ENCODE measurements at places on chromosomes 16 and 17.

DNA sequence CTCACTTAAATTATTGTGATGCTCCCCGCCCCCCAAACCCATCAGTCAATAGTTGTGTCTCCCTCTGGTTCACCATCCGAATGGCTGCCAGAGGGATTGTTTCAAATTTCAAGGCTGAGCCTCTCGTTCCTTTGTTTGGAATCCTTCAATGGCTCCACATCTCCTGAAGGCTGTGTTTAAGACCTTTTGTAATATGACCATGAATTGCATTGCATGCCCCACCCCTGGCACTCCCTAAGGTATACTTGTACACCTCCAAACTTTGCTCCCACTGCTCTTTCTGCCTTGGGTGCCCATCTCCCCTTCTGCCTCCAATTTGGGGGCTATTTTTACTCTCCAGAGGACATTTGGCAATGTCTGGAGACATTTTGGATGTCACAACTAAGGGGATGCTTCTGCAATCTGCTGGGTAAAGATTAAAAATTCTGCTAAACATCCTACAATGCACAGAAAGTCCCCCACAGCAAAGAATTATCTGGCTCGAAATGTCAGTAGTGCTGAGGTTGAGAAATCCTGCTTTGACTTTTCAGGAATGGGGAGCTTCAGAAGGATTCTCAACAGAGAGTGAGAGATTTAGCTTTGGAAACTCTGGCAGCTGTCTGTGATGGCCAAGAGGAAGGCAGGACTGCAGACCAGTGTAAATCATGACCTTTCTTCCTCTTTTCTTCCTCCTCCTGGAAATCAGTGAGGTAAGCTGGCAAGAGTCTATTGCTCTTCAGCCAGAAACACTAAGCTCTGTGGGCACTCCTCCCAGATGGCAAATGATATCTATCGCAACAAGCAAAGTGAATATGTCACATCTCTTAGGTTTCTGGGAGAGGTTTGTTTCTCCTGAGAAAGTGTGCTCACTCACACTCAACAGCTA is 8.7 kb upstream of the IL4R start:
- no peak for DNase-seq
- no peak overlapping the region for H3K27ac ChIP-seq
- H3K27me3 ChIP-seq, result no peaks in the 10 kb centered on the region
- no peaks in the 10 kb centered on the region for H3K36me3 ChIP-seq
- H3K4me1 ChIP-seq, result no peaks in the 10 kb centered on the region
- no peak overlapping the region for H3K4me3 ChIP-seq

- H3K27me3 ChIP-seq, result no peaks in the 10 kb centered on the region
- H3K4me1 ChIP-seq, result no peaks in the 10 kb centered on the region
- H3K27ac ChIP-seq, result no peak overlapping the region
- no peak overlapping the region for H3K4me3 ChIP-seq
- no peak for DNase-seq
- no peaks in the 10 kb centered on the region for H3K36me3 ChIP-seq
Measured at GRCh38 chr17:12277827-12278226, 257.1 kb downstream of the MAP2K4 start.

- H3K36me3 ChIP-seq, result peaks cover 44% of the 10 kb centered on the region
- no peak for DNase-seq
- no peak overlapping the region for H3K4me3 ChIP-seq
Measured at GRCh38 chr16:31464781-31465260, 5.5 kb downstream of the ARMC5 start.

DNA sequence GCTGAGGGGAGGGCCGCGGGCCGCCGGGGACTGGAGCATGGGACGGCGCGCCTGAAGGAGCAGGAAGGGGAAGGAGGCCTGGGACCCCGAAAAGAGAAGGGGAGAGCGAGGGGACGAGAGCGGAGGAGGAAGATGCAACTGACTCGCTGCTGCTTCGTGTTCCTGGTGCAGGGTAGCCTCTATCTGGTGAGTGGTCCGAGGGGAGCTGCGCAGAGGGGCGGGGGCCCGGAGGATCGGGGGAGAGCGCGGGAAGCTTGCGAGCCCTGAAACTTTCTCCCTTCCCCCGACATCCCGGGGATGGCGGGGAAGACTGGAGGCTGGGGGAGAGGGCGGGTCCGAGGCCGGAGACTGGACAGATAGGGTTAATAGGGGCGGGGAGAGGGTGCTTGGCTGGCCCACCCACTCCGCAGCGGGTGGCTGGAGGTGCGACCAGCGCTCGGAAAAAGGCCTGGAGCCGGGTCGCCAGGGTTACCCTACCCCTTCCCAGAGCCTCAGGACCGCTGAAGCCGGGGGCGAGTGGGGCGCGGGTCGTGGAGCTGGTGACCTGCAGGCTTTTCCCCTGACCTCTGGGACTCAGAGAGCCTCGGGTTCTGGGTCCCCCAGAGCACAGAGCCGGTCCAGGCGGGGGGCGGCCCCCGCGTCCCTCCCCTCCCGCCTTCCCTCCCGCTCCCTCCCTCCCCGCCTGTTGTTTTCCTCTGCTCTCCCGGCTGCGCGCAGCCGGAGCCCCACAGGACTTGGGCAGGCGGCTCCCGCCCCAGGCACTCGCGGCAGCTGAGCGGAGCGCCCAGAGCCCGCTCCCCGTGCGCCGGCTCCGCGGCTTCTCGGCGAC is 631 bp downstream of the NXPH3 start:
- no peak overlapping the region for H3K27ac ChIP-seq
- peak; percentile 40 for DNase-seq
- peak overlapping the region; percentile 90 for H3K4me3 ChIP-seq

- DNase-seq, result no peak
- H3K27ac ChIP-seq, result no peak overlapping the region
- H3K4me1 ChIP-seq, result no peaks in the 10 kb centered on the region
- H3K36me3 ChIP-seq, result no peaks in the 10 kb centered on the region
Measured at GRCh38 chr16:10847176-10847575, 28.6 kb upstream of the TVP23A start.

DNA sequence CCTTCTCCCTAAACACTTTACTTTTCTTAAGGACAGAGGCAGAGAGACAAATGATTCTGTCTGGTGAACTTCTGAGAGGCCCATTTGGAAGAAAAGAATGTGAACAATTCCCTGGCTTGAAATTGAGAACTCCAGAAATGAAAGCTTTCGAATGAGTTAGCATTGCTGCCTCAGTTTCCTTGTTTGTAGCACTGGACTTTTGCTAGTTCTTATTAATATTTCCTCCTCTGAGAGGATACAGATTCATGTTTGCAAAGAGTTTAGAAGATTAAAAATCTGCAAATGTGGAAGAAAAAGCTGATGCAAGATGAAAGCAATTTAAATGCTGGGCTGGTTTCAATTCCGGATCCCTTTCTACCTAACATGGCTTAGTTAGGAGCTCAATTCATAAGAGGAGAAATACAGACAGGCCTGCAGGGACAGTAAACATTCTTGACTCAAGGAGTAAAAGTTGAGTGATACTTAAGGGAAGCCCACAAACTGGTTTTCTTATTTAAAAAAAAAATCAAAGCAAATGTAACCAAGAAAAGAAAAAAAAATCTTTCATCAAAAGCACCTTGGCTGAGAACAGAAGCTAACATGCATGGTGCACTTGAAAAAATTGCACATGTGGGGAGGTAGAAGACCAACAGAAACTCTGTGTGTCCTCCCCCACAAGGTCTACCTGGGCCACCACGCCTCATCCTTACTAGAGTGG is 27.1 kb downstream of the HNF1B start:
- H3K4me1 ChIP-seq, result peaks cover 25% of the 10 kb centered on the region
- H3K27me3 ChIP-seq, result peaks cover 79% of the 10 kb centered on the region
- H3K4me3 ChIP-seq, result no peak overlapping the region
- H3K36me3 ChIP-seq, result peaks cover 69% of the 10 kb centered on the region

- H3K27me3 ChIP-seq, result no peaks in the 10 kb centered on the region
- peaks cover 10% of the 10 kb centered on the region for H3K4me1 ChIP-seq
- H3K27ac ChIP-seq, result no peak overlapping the region
- H3K36me3 ChIP-seq, result peaks cover 6% of the 10 kb centered on the region
Measured at GRCh38 chr17:3527896-3528295, 29.7 kb downstream of the TRPV3 start.

GRCh38 chr16:30445149-30445407 is 596 bp downstream of the SEPHS2 start:
- H3K27me3 ChIP-seq, result no peaks in the 10 kb centered on the region
- peak overlapping the region; percentile 79 for H3K4me3 ChIP-seq
- H3K4me1 ChIP-seq, result peaks cover 7% of the 10 kb centered on the region
- peak overlapping the region; percentile 17 for H3K27ac ChIP-seq
- H3K36me3 ChIP-seq, result peaks cover 20% of the 10 kb centered on the region

GRCh38 chr17:51083981-51084380 is 36.7 kb downstream of the SPAG9 start:
- peaks cover 9% of the 10 kb centered on the region for H3K36me3 ChIP-seq
- no peak overlapping the region for H3K4me3 ChIP-seq
- H3K27me3 ChIP-seq, result no peaks in the 10 kb centered on the region
- no peak overlapping the region for H3K27ac ChIP-seq
- DNase-seq, result no peak

DNA sequence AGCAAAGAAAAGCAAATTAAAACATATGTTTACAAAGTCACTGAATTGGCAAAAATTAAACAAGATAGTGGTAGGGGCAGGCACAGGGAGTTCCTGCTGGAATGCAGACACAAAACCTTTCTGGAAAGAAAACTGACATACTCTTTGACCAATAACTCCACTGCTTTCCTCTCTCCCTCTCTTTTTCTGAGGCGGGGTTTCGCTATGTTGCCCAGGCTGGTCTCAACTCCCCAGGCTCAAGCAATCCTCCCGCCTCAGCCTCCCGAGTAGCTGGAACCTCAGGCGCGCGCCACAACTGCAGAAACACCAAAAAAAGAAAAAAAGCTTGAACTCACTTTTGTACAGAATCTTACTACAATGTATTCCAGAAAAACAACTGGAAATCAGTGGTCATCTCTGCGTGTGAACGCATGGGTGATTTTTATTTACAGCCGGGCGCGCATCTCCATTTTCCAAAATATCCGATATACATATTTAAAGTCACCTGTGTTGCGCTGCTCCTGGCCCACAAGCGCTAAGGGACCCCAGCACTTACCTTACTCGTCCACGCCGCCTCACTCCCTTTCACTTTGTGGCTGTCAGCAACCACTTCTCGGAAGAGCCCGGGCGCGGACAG is 480 bp downstream of the TXNL4B start:
- H3K36me3 ChIP-seq, result peaks cover 49% of the 10 kb centered on the region
- no peaks in the 10 kb centered on the region for H3K27me3 ChIP-seq
- H3K4me3 ChIP-seq, result peak overlapping the region; percentile 89
- DNase-seq, result peak; percentile 83

- H3K36me3 ChIP-seq, result no peaks in the 10 kb centered on the region
- DNase-seq, result peak; percentile 94
- H3K4me3 ChIP-seq, result no peak overlapping the region
- no peaks in the 10 kb centered on the region for H3K27me3 ChIP-seq
Measured at GRCh38 chr17:951325-952132, 28.0 kb downstream of the NXN start.

- peaks cover 13% of the 10 kb centered on the region for H3K4me1 ChIP-seq
- peaks cover 46% of the 10 kb centered on the region for H3K27me3 ChIP-seq
- H3K4me3 ChIP-seq, result no peak overlapping the region
Measured at GRCh38 chr17:82367724-82368524, 3.6 kb upstream of the UTS2R start.

DNA sequence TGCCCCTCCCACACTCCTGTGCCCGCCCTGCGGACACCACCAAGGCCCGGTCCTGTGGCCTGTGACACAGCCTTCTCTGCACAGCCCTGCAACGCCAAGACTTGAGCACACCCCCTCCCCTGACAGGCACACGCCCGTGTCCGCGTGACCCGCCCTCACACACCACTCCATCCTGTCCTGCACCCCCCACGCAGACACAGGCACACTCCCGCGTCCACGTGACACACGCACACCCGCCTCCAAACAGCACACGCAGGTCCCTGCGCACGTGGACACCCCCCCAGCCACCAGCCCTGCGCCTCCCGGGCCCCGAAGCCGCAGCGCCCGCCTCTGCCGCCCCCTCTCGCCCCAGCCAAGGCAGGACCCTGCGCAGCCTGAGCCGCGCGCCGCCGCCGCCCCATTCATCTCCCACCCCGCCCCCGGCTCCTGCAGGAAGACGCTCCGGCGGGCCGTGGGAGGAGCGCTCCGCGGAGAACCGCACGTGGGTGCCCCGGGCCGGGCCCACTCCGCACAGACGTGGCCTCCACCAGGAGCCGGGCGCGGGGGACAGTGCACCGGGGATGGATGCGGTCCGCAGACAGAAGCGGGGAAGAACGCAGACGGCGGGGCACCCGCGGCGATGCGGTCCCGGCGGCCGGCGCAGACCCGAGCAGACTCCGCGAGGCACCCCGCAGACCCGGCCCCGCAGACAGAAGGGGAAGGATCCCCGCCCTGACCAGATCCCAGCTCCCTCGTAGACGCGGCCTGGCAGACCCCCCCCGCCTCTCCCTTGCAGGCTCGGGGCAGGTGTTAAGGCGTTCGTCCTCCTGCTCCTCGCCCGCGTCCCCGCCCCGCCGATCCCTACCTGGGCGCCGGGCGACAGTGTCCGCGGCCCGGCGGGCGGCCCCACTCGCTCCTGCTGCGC is 506 bp downstream of the CAMKK1 start:
- H3K36me3 ChIP-seq, result no peaks in the 10 kb centered on the region
- H3K27me3 ChIP-seq, result no peaks in the 10 kb centered on the region
- H3K27ac ChIP-seq, result no peak overlapping the region
- DNase-seq, result peak; percentile 89
- H3K4me1 ChIP-seq, result peaks cover 61% of the 10 kb centered on the region

DNA sequence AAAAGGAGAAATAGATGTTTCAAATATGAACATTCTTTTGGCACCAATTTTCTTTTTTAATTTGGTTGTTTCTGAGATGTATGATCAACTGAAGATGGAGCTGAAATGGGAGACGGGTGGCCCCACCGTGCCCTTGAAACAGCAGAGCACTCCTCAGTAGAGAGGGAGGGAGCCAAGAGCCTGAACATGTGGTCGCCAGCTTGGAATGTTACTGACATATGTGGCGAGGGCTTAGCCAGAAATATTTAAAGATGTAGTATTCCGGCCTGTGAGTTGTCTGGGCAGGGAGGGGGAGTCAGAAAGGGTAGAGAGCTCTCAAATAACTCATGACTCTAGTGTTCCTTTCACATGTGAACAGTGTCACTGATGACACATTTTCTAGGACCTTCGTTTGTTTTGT is 13.3 kb upstream of the MRC2 start:
- peaks cover 26% of the 10 kb centered on the region for H3K36me3 ChIP-seq
- no peak overlapping the region for H3K4me3 ChIP-seq
- no peaks in the 10 kb centered on the region for H3K27me3 ChIP-seq
- peak; percentile 69 for DNase-seq
- no peak overlapping the region for H3K27ac ChIP-seq

DNA sequence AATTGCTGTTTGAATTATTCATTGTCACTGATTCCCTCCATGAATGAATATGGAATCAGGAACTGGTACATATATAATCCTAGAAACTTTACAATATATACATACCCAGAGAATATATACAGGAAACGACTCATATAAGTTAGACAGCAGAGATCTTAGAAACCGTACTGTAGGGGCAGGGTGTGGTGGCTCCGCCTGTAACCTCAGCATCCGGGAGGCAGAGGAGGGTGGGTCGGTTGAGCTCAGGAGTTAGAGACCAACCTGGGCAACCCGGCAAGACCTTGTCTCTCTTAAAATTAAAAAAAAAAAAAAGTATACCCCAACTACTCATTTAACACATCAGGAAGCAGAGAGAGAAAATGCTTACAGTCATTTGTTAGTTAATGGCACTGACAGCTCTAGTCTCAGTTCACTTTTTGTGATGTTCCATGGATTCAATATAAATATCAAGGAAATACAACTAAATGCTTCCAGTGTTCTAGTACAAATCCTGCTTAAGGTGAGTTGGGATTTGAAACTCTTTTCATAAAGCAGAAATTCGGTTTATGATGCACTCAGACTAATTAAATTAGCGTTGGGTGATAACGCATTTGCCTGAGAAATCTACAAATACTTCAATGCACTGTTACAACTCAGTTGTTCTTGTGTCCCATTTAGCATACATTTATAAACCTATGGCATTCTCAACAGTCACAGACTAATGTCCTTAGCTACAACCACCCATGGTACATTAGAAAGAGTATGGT is 5.6 kb downstream of the GLG1 start:
- DNase-seq, result no peak
- no peak overlapping the region for H3K27ac ChIP-seq
- peaks cover 11% of the 10 kb centered on the region for H3K4me1 ChIP-seq
- no peaks in the 10 kb centered on the region for H3K27me3 ChIP-seq
- H3K4me3 ChIP-seq, result no peak overlapping the region
